ENCODE measurements at places on chromosomes 2 and 18.

DNA sequence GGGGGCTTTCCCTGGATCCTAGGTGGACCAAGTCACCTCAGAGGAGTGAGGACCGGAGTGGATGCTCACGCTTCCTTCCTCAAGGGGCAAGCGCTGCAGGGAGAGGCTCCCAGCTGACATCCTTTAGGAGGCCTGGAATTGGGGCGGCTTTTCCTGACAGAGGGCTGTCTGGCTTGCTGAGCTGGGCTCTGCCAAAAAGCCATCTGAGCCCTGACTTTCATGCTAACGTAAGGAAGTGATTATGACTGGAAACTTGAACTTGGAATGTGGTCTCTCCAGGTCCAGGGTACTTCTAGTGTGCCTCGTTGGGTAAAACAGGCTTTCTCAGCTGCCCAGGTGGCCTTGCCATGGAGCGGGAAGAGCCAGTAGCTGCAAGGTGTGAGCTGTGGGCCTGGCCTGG, 268.3 kb upstream of the SPRED2 start:
- no peak overlapping the region for H3K27ac ChIP-seq
- no peaks in the 10 kb centered on the region for H3K36me3 ChIP-seq
- H3K4me1 ChIP-seq: no peaks in the 10 kb centered on the region
- no peak overlapping the region for H3K4me3 ChIP-seq
- H3K27me3 ChIP-seq: peaks cover 4% of the 10 kb centered on the region
- DNase-seq: no peak

GRCh38 chr2:217555081-217555876, 447.5 kb downstream of the TNS1 start:
- H3K4me3 ChIP-seq: no peak overlapping the region
- no peaks in the 10 kb centered on the region for H3K36me3 ChIP-seq
- no peaks in the 10 kb centered on the region for H3K4me1 ChIP-seq
- H3K27ac ChIP-seq: no peak overlapping the region
- no peaks in the 10 kb centered on the region for H3K27me3 ChIP-seq

GRCh38 chr2:71071681-71072398, 3.4 kb downstream of the NAGK start:
- peak overlapping the region; percentile 65 for H3K27ac ChIP-seq
- H3K4me1 ChIP-seq: peaks cover 63% of the 10 kb centered on the region
- peaks cover 37% of the 10 kb centered on the region for H3K36me3 ChIP-seq
- peak; percentile 57 for DNase-seq
- no peaks in the 10 kb centered on the region for H3K27me3 ChIP-seq

- peaks cover 6% of the 10 kb centered on the region for H3K27me3 ChIP-seq
- no peak overlapping the region for H3K27ac ChIP-seq
- no peaks in the 10 kb centered on the region for H3K4me1 ChIP-seq
- no peaks in the 10 kb centered on the region for H3K36me3 ChIP-seq
These were observed 127.0 kb upstream of the AGAP1 start for GRCh38 chr2:235366807-235367206.

- H3K4me3 ChIP-seq: no peak overlapping the region
- H3K4me1 ChIP-seq: no peaks in the 10 kb centered on the region
- no peak for DNase-seq
- peaks cover 7% of the 10 kb centered on the region for H3K27me3 ChIP-seq
- H3K36me3 ChIP-seq: no peaks in the 10 kb centered on the region
- no peak overlapping the region for H3K27ac ChIP-seq
These were observed 10.2 kb upstream of the TTC32 start for GRCh38 chr2:19911808-19912509.

DNA sequence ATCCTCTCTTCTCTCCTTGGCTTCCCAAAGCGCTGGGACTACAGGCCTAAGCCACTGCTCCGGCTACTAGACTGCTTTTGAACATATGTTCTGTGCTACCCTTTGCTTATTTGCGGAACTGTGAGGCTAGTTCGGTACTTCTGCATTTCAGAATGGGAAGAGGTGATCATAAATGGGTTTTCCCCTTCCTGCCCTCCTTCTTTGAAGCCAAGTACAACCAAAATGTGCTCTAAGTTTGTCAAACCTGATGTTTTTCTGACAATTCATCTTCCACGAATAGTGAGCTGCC, 1.7 kb upstream of the ESCO1 start:
- H3K27me3 ChIP-seq: no peaks in the 10 kb centered on the region
- peak overlapping the region; percentile 24 for H3K27ac ChIP-seq
- peak overlapping the region; percentile 30 for H3K4me3 ChIP-seq
- H3K36me3 ChIP-seq: no peaks in the 10 kb centered on the region

- no peak for DNase-seq
- H3K27me3 ChIP-seq: no peaks in the 10 kb centered on the region
- no peak overlapping the region for H3K27ac ChIP-seq
- no peak overlapping the region for H3K4me3 ChIP-seq
- no peaks in the 10 kb centered on the region for H3K4me1 ChIP-seq
These were observed 857.4 kb upstream of the CDH2 start for GRCh38 chr18:29034113-29034856.

DNA sequence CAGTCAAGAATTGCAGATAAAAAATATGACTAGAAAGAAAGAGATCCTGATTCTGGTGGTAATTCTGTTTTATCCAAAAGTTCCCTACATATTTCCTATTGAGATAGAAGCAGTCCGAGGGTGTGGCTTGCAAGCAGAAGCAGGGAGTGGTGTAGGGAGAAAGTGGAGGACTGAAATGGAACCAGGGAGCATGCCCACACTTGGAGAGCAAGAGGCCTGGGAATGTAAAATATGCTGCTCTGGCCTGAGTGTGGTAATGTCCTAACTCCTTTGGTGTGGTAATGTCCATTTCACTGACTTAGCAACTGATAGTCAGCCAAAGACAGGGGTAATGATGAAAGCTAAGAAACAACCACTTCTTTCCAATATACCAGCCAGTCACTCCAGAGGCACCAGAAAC, 30.1 kb upstream of the FMNL2 start:
- no peak for DNase-seq
- H3K27me3 ChIP-seq: peaks cover 2% of the 10 kb centered on the region
- no peak overlapping the region for H3K27ac ChIP-seq
- H3K4me1 ChIP-seq: no peaks in the 10 kb centered on the region
- no peaks in the 10 kb centered on the region for H3K36me3 ChIP-seq

GRCh38 chr2:232328516-232329460, 49.8 kb upstream of the ALPP start:
- DNase-seq: no peak
- H3K4me1 ChIP-seq: no peaks in the 10 kb centered on the region
- H3K36me3 ChIP-seq: no peaks in the 10 kb centered on the region
- H3K27me3 ChIP-seq: no peaks in the 10 kb centered on the region
- no peak overlapping the region for H3K27ac ChIP-seq
- no peak overlapping the region for H3K4me3 ChIP-seq

- H3K27ac ChIP-seq: no peak overlapping the region
- DNase-seq: no peak
- peaks cover 3% of the 10 kb centered on the region for H3K36me3 ChIP-seq
- H3K4me1 ChIP-seq: peaks cover 42% of the 10 kb centered on the region
- H3K4me3 ChIP-seq: no peak overlapping the region
- H3K27me3 ChIP-seq: no peaks in the 10 kb centered on the region
These were observed 96.8 kb downstream of the POLE4 start for GRCh38 chr2:75055142-75055819.

DNA sequence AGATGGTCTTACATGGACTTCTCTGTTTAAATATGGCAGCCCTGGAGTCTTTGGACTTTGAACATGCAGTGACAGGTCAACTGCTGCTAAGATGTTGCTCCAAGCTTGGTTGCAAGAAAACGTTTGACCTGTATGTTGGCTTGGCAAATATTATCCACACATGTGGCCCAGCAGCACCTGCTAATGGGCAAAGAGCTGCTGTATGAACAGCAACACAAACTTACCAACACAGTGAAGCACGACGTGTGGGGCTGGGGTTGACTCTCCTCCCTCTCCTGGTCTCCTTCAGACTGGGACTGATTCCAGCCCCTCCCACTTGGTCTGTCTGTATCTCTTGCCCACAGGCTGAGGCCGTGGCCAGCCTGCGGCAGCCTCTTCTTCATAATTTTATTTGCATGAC, 3.8 kb downstream of the KCNE4 start:
- H3K27ac ChIP-seq: no peak overlapping the region
- no peaks in the 10 kb centered on the region for H3K36me3 ChIP-seq
- H3K4me3 ChIP-seq: no peak overlapping the region
- no peak for DNase-seq
- H3K27me3 ChIP-seq: no peaks in the 10 kb centered on the region

All from activated CD4-positive, alpha-beta memory T cell treated with anti-CD3 and anti-CD28 coated beads, Interleukin-2, amount 10 ng/mL, durations not matched to agents 7 days and 5 days (primary cell).